ENCODE measurements at places on chromosomes 6 and 20.
A peak's percentile ranks its signal among the peaks of the same experiment; 100 is the strongest.

- DNase-seq, result no peak
Measured at GRCh38 chr6:45513843-45514242, 136.1 kb upstream of the SUPT3H start.

DNA sequence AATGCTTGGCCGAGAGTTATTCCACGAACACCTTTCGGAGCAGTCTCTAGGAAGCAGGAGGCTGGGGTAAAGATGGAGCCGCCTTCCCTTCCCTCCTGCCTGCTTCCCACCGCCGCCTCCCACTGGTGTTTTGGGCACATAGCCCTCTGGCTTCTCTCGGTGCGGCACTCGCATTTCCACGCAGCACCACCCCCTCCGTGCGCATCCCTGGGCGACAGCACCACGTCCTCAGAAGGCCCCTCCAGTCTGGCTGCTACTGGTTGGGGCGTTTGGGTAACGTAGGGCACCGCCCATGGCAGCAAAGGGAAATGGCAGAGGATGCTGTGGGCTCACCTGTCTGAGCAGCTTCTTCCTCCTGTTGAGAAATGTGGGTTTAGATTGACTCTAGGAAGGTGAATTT lies 2.4 kb downstream of the COL20A1 start:
- DNase-seq, result peak; percentile 66

DNA sequence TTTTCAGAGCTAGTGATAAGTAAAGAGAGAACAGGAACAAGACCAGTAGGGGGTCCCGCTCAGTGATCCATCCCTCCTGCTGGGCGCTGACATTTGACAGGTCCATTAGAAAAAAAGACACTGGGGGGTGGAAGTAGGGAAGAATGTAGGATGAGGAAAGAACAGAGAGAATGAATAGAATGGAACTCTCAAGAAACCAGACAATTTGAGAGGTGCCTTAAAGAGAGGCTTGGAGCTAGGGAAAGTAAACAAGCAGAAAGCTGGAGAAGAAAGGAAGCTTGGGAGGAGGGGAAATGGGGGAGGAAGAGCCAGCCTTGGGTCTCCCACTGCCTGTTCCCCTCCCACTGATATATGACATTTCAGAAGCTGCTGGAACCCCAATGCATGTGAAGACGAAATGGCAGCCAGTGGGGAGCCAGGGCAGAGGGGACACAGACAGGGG lies 8.4 kb downstream of the GABBR1 start:
- DNase-seq, result no peak

- DNase-seq, result no peak
Measured at GRCh38 chr20:53805895-53806384, 212.3 kb upstream of the ZNF217 start.
